ENCODE measurements at places on chromosomes 16 and 17.

- no peak for DNase-seq
Observed at GRCh38 chr17:78173097-78173715, 4.8 kb downstream of the SYNGR2 start.

- DNase-seq: no peak
Observed at GRCh38 chr16:87461466-87461991, 31.3 kb downstream of the ZCCHC14 start.

DNA sequence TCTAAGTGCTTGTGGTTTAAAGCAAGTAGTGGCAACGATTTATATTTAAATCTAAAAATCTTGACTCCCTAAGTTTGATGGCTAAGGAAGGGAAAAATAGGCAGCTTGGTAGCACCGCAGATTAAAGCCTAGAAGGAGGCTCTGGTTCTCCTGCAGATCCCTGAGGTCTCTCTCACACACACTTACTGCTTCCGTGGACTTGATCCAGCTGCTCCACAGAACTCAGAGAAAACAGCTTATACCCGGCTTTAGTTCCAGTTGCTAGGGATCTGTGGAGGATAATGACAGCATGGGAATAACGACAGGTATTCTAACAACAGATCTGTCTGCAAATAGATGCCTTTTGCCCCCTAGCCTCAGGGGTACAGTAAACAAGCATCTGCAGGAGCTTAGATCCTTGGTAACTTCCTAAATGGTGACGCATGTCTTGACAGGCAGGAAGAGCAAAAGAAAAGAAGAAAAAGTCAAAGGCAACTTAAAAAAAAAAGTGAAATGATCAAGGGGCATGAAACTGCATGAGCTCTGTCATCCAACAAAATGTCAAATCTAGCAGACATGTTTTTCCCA is 4.5 kb downstream of the WIPI1 start:
- no peak for DNase-seq

GRCh38 chr16:23072769-23073549 is 76.3 kb downstream of the USP31 start:
- DNase-seq: no peak

DNA sequence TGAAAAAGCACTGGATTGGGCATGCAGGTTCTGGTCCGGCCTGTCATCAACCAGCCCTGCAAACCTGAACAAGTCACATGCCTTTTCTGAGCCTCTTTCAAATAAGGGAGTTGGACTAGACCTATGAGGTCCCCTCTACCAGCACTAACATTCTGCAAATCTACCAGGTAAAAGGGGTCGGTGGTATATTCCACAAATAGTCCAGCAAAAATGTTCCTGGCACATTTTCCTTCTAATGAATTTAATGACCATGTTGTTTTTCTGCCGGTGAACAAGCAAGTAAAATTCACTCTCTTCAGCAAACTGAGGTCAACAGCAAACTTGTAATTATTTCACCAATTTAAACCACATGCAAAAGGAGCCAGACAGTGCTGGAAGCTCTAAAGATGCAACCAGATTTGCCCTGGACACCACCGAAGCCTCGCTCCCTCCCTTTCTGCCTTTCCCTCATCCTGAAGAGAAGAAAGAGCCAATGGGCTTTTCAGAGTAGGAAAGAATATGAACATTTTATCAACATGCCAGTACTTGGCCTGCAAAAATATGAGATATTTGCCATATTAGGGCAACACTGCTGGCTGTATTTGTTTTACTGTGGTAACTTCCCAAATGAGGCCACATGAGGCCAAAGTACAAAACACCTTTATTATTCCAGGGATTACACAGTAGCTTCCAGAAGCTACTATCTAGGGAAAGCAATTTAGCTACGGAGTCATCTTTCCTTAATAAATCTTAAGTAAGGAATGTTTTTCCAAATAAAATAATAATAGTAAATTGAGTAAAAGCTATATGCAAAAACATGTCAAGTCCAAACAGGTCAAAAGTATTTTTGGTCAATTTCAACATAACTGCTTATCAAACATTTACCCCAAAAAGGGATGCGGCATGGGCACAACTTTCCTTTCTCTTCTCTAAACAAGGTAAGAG is 45.0 kb downstream of the USP31 start:
- no peak for DNase-seq

DNA sequence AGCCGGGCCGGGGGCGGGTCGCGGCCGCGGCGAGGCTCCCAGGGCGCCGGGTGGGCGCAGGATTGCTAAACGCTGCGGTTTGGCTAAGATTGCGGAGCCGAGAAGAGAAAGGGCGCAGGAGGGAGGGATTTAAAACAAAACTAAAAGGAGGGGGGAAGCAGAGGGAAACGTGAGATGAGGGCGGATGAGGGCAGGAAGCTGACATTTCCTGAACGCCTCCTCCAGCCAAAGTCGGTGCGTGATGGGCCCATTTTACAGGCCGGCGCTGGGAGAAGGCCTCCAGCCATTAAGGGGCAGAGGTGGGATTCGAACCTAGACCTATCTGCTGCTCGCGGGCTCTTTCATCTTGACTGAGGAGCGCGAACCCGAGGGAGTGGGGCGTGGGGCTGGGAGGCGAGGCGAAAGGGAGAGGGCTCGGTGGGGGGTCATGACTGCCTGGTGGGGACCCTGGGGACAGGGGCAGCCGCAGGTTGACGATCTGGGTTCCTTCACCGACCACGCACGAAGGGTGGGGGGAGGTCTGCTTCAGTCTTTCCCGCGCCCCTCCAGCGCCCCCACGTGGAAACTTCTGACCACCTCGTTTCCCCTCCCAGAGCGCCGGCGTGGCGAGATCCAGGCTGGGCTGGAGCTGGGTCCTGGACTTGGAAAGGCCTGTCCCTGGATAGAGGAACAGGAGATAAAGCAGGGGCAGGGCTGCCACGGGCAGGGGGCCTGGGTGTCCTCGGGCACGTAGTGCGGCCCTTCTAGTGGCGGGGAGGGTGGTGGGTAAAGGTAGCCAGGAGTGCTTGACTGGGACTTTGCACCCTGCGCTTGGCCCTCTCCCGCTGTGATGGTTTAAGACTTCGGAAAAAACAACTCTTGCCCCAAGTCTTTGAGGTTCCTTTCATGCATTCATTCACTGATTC is 3.8 kb upstream of the TAC4 start:
- no peak for DNase-seq

- DNase-seq: no peak
Observed at GRCh38 chr17:82750241-82750908, 1.5 kb upstream of the TBCD start.

DNA sequence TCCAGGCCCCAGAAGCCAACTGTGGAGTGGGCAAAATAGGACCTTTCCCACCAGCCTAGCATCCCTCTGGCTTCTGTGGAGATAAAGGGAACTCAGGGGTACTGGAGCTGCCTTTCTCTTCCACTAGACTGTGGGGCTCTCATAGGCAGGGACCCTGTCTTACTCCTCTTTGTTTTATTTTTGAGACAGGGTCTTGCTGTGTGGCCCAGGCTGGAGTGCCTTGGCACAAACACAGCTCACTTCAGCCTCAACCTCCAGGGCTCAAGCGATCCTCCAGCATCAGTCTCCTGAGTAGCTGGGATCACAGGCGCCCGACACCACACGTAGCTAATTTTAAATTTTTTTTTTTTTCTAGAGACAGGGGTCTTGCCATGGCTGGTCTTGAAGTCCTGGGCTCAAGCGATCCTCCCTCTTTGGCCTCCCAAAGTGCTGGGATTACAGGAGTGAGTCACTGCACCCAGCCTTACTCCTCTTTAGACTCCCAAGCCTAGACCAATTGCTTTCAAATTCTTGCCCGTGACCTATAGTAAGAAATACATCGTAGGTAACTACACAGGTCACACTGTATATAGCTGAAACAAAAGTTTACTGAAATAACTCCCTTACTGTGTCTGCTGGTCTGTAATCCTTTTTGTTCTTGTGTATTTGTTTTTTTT is 2.6 kb downstream of the RAI1 start:
- DNase-seq: no peak

DNA sequence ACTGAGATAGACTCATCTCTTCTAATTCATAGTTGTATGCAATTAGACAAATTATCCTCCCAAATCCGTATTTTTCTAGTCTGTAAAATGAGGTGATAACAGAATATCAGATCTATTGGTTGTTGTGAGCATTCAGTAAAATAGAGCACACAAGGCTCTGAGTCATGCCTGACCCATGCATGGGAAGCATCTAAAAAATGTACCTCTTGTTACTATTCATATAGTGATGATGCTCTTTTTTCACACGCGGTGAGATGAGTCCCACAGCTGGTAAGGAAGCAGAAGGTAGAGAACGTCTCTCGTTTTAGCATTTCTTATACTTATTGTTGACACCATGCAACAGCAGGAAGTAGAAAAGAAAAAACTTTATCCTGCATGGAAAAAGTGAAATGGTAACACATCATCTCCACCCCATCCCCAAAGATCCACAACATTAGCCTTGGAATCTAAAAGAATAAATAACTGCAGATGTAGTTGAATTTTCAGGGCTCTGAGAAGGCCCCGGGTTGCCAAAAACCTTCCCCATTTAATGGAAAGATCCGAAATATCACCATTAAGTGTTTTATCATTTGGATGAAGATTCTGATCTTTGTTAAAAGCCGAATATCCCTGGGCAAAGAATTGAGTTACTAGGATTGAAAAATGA is 215.6 kb downstream of the TMEM114 start:
- no peak for DNase-seq

GRCh38 chr17:80942423-80943345 is 49.0 kb upstream of the CHMP6 start:
- DNase-seq: no peak

DNA sequence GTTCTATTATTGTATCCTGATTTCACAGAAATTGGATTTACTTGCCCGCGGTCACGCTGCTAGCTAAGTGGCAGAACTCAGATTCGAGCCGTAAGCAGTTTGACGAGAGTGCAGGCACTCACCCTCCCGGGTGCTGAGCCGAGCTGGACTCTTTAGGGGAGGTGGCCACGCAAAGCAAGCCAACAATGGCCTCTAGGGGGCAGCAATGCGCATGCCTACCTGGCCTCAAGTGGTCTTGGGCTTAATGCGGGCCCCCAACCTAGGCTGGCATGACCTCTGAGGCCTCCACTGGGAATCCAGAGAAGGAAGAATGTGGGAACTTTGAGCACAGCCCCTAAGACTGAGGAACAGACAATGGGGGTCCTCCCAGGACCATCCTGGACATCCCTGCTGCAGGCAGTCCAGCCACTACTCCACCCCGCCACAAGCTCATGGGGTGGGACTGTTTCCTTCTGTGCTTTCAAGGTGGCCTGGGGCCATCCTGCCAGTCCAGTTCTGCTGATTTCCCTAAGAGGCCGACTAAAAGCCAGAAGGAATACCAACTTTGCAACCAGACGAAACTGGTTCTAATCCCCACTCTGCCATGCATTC is 276.5 kb downstream of the XYLT1 start:
- DNase-seq: no peak

All from HS-5 (cell line).